Activated T-helper 17 cell treated with anti-CD3 and anti-CD28 coated beads, Interleukin-2, amount 50 U/mL, for 72 hours (primary cell): ENCODE measurements at places on chromosomes 11 and 22. TPM values are rescaled to one million over a fixed set of nuclear protein-coding genes. Genes with fewer than 3 reads are reported as not detected.

DNA sequence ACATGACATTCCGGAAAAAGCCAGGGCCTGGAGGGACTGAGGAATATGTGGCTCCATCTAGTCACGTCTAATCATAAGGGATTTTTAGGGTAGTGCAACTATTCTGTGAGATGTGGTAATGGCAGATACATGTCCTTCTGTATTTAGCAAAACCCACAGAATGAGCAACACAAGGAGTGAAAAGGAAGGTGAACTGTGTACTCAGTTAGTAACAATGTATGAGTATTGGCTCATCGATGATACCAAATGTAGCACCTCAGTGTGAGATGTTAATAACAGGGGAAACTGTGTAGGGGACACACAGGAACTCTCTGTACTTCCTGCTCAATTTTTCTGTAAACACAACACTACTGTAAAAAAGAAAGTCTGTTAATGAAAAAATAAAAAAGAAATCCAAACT, 42.0 kb upstream of the CARS1 start:
- ATAC-seq = no peak

Gene ASRGL1
- total RNA-seq = 1.3 TPM

Gene KRTAP5-11
- total RNA-seq = not detected

Gene THY1
- 1.1 TPM for total RNA-seq

DNA sequence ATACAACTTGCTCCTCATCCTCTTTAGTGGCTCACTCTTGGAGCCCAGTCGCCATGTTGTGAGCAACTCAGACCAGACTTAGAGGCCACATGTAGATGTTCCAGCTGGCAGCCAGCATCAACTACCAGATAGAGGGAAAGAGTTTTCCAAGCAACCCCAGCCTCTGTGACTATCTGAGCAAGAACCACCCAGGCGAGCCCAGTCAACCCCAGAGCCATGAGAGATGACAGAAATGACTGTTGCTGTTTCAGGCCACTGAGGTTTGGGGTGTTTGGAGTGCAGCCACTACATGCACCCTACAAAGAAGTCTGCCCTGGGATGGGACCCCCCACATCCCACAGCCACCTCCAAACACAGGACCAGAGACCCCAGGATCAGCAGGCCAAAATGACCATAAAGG, 24.8 kb upstream of the CLDN5 start:
- ATAC-seq = peak; percentile 34

GRCh38 chr22:31646186-31647019, 15.6 kb downstream of the PISD start:
- ATAC-seq = peak; percentile 93

- no peak for ATAC-seq
Observed at GRCh38 chr11:63713766-63714165, 32.5 kb downstream of the RTN3 start.

- ATAC-seq = no peak
Observed at GRCh38 chr11:79259800-79260199, 181.0 kb downstream of the TENM4 start.

Gene VWCE
- 8.6 TPM for total RNA-seq

Gene LRRC74B
- not detected for total RNA-seq

Gene PNPLA5
- total RNA-seq = not detected

Gene ST13
- 224 TPM for total RNA-seq

GRCh38 chr11:118099838-118100556, 13.2 kb upstream of the SMIM35 start:
- no peak for ATAC-seq

GRCh38 chr22:24380220-24380904, 47.0 kb upstream of the ADORA2A start:
- no peak for ATAC-seq

Gene RGL4
- 4.1 TPM for total RNA-seq

DNA sequence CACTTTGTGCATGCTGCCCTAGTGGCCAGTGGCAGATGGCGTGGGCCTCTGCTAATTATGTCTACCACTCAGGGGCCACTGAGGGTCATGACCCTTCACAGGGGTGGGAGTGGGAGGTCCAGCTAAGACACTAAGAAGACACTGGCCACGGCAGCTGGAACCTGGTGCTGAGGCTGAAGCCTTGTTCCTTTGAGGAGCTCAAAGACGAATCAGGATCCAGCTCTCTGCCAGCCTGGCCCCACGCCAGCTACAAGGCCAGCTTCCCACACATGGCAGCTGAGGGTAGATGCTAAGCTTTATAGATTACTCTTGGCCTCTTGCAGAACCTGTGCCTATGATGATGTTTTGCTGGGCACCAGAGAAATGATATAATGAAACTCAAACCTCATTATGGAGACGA, 226.3 kb downstream of the DSCAML1 start:
- ATAC-seq = no peak

GRCh38 chr22:25048659-25049647, 96.4 kb downstream of the KIAA1671 start:
- peak; percentile 92 for ATAC-seq

DNA sequence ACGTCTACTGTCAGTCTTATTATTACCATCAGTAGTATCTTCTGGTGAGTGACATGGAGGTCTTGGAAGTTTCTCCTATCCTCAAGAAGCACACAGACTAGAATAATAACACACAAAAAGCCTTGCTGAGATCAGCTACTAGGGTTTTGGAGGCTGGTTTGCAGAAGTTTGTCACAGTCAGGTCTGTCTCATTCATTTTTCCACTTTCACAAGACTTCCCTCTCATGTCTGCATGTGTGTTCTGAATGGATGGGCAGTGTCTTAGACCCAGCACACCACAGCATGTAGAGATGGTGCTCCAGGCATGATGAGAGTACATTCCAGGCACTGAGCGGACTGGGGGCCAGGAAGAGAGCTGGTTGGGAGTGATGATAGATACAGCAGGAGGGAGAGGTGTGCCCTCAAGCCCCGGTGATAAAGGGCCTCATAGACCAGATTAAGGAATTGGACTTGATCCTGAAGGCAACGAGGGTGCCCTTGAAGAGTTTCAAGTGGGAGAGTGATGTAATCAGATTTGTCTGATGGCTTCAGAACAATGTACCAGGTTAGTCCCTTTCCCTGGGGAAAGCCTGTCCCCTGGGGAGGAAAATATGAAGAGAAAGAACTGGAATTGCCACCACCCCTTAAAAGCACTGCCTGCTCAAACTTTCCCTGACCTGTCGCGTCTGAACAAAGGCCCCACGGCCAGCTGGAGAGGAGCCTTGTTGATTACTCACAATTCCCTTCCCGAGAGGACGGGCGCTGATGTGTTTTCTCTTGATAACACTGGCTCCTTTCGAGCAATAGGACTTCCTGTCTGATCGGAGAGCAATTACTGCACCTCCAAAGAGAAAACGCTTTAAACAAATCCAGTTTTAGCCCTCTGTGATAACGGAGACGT, 45.1 kb upstream of the LMO2 start:
- no peak for ATAC-seq

Gene SEPTIN3
- total RNA-seq = 2.1 TPM

DNA sequence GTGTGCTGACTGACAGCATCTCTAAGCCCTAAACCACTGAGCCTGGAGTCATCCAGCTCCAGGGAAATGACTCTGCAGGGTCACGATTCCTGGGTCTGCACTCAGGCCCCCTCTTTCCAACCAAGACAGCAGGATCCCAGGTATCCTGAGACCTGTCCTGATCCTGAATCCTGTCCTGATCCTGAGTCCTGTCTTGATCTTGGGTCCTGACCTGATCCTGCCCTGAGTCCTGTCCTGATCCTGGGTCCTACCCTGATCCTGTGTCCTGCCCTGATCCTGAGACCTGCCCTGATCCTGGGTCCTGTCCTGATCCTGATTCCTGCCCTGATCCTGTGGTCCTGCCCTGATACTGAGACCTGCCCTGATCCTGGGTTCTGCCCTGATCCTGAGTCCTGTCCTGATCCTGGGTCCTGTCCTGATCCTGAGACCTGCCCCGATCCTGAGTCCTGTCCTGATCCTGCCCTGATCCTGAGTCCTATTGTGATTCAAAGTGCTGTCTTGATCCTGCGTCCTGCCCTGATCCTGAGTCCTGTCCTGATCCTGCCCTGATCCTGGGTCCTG, 1.4 kb upstream of the KRTAP5-6 start:
- no peak for ATAC-seq

GRCh38 chr22:35726398-35726797, 8.7 kb downstream of the APOL5 start:
- ATAC-seq = no peak

GRCh38 chr22:24841261-24841660, 35.2 kb downstream of the SGSM1 start:
- ATAC-seq = no peak

- no peak for ATAC-seq
Observed at GRCh38 chr11:123139206-123139605, 55.8 kb downstream of the CLMP start.

Gene TRPM5
- total RNA-seq = not detected

Gene NCF4
- 60.1 TPM for total RNA-seq
